HepG2 (cell line): ENCODE measurements at places on chromosomes 2 and 18.

- DNase-seq: no peak
Measured at GRCh38 chr18:48800466-48800865, 150.3 kb downstream of the SMAD7 start.

DNA sequence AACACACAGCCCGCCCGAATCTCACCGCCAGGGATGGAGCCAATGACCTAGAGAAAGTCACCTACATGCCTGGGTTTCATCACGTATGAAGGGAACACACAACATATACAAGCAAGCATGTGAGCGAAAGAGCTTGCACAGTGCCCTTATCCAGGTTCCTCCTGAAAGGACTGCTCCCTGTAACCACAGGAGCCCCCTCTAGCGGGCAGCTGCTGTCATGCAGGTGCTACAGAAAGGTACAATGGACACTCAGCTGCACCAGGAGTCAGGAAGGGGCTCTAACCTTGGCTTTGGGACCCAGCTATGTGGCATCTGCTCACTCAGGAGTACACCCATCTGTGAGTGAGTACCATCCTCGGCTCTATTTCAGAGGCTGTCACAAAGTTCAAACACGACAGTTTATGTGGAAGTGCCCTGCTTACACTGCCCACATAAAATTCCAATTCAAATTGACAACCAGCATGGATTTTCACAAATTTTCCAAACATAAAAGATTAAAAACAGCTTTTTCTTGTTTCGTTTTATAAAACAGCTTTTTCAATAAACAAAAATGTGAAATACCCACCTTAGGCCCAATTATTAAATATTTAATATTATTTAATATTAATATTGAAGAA, 3.5 kb downstream of the NDUFA10 start:
- DNase-seq: peak; percentile 79

- no peak for DNase-seq
Measured at GRCh38 chr2:229634601-229635370, 79.6 kb downstream of the DNER start.

GRCh38 chr2:100981011-100981410, 21.1 kb upstream of the RPL31 start:
- DNase-seq: no peak

DNA sequence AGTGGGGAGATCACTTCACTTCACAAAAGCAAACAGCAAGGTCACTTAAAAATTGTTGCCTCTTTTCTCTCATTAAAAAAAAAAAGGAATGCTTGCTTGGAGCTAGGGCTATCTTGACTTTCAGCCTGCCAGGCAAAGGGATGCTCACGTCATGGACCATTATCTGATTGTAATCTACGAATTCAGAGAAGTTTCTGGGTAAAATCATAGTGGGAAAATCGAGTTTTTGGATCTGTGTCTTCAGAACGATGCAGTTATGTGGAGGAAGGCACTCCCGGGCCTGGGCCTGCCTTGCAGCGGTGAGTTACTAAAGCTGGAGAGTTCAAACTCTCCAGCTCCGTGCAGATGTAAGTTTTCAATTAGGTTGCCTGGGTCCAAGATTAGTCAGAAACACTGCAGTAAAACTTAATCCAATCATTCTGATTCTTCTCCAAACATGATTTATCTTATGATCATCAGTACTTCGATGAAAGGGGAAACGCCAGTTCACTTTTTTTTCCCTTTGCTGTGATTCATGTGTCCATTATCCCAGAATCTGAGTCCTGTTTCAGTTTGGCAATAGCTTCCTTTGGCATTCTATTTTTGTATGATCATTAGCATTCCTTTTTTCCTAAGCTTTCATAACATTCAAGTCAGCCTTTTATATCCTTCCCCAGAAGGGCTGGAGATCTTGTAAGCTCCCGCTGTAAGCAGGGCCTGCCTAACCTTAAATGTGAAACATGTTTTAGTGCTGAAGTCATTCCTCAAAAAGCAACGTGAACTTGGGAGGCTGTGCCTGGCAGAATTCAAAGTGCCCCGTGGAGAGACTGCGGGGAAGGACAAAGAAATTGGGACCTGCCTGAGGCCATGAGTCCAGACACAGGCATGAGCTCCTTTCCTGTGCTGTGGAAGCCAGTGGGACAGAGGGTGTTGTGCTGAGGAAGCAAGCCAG, 119.3 kb upstream of the TWIST2 start:
- DNase-seq: no peak

DNA sequence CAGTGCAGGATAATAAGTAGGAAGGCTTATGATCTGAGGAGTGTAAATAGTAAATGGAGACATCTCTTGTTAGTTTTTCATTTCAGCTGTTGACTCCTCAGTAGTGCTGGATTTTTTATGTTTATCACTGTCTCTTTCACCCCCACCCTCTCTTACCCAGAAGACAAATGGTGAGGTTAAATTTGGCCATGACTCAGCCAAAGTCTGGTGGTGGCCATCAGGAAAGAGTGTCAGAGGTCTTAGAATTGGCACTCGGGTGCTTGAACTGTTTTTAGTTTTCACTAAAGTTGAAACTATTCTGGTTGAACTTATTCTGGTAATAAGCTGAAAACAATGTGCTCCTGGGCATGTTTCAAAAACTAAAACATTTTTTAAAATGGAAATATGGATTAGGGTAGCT, 123.3 kb downstream of the FHOD3 start:
- DNase-seq: no peak

DNA sequence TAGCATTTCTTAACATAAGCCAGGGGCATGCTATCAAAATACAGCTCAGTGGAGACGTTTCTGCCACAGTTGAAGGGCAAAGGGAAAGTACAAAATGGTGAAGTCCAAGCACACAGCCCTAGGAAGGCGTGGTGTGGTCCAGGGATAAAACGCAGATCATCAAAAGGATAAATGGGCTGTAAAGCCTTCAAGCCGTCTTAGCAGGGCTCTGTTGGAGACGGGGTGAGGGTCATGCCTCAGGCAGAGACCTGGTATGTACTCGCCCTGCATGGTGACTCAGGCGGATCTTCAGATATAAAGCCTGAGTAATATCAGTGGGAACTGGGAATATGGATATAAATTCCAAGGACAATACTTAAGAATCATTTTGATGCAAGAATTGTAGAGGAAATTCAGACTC, 61.2 kb downstream of the NGEF start:
- no peak for DNase-seq

DNA sequence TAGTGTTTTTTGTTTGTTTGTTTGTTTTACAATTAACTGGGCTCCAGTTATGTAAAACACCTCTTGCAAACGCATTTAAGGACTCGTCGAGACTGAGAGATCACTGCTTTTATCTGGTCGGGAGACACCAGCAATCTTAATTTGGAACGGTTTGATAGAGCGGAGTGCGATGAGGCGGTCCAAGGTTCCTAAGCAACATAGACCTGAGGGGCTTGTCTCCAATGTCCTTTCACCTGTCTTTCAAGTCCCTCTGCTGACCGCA, 729 bp upstream of the SELENOI start:
- no peak for DNase-seq

DNA sequence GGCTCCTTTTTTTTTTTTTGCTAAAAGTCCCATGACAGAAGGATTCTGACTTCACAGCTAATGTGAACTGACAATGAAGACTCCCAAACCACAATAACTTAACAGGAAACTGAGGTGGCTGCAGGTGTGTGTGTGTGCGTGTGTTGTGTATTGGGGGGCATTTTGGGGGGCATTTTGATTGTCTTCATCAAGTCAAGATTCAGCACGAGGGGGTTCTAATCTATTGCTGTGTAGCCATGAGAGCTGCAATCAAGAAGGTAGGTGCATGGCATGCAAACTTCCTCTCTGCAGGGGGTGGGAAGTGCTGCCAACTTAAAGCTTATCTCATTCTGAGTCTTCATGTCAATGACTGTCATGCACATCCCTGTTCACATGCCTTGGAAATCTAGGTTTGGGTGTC, 25.2 kb downstream of the SPRED2 start:
- no peak for DNase-seq
